SK-N-DZ (cell line): ENCODE measurements at places on chromosomes 5 and 9.

GRCh38 chr9:82410306-82410705 lies 421.7 kb downstream of the SPATA31D1 start:
- peak; percentile 36 for DNase-seq

DNA sequence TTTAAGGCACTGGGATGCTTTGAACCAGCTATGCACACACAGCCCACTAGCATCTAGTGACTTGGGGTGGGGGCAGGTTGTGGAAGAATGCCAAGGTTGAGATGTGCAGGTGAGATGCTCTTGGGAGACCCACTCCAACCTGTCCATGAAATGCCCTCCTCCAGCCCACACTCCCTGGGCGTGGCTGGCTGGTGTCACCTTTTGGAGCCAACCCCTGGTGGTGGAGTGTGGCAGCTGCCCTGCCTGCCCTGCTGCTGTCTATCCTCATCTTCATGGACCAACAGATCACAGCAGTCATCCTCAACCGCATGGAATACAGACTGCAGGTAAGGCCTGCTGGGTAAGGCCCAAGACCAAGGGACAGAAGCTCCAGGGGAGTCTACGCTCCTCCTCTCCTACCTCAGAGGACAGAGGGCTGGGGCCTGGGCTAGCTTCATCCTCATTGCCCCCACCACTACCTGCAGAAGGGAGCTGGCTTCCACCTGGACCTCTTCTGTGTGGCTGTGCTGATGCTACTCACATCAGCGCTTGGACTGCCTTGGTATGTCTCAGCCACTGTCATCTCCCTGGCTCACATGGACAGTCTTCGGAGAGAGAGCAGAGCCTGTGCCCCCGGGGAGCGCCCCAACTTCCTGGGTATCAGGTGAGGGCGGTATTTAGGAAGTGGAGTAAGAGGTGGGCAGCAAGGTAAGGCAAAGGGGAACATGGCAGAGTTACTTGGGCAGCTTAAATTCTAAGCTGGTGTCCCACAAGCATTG lies 7.4 kb downstream of the SLC4A9 start:
- DNase-seq, result no peak

- no peak for DNase-seq
Measured at GRCh38 chr9:121975801-121976277, 117.3 kb downstream of the TTLL11 start.

- no peak for DNase-seq
Measured at GRCh38 chr9:38724754-38725153, 4.8 kb upstream of the FAM240B start.

- no peak for DNase-seq
Measured at GRCh38 chr5:40623480-40624420, 56.0 kb upstream of the PTGER4 start.

- no peak for DNase-seq
Measured at GRCh38 chr5:9553561-9553960, 7.7 kb upstream of the SEMA5A start.

- DNase-seq, result no peak
Measured at GRCh38 chr5:60779466-60779865, 64.6 kb downstream of the ELOVL7 start.

- no peak for DNase-seq
Measured at GRCh38 chr5:118802335-118802734, 186.0 kb downstream of the DTWD2 start.

DNA sequence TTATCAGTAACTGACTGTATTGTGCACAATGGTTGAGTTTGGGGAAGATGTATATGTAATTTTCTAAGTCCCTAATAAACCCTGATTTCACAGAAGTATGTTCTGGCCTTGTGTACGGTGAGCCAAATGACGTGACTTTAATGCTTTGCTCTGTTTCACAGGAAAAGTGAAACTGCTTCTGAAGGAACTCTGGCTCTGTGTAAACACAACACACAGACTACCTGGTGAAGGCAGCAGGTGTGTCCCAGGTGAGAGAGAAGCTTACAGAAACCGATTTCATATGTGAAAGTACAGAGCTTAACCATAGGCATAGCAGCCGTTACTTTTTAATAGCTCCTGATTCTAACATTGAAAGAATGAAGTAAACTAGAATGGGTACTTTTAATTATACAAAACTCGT lies 31.9 kb downstream of the ICE1 start:
- no peak for DNase-seq

DNA sequence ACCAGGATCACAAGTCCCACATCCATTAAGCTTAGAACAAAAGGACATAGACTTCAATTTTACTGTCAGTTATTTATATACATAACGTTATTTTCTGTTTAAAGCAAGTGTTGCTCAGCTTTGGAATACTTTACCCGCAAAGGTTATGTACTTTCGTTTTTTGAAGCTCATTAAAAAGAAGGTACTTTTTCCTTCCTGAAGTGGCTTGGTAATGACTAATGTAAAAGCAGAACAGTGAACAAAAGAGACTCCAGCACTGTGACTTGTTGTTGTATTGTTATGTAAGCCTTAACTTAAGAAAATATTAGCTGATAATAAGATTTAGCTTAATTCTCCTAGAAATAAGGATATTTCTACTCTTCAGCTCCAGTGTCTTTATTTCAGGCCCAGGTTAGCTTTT lies 97.3 kb upstream of the SLCO6A1 start:
- DNase-seq, result no peak

DNA sequence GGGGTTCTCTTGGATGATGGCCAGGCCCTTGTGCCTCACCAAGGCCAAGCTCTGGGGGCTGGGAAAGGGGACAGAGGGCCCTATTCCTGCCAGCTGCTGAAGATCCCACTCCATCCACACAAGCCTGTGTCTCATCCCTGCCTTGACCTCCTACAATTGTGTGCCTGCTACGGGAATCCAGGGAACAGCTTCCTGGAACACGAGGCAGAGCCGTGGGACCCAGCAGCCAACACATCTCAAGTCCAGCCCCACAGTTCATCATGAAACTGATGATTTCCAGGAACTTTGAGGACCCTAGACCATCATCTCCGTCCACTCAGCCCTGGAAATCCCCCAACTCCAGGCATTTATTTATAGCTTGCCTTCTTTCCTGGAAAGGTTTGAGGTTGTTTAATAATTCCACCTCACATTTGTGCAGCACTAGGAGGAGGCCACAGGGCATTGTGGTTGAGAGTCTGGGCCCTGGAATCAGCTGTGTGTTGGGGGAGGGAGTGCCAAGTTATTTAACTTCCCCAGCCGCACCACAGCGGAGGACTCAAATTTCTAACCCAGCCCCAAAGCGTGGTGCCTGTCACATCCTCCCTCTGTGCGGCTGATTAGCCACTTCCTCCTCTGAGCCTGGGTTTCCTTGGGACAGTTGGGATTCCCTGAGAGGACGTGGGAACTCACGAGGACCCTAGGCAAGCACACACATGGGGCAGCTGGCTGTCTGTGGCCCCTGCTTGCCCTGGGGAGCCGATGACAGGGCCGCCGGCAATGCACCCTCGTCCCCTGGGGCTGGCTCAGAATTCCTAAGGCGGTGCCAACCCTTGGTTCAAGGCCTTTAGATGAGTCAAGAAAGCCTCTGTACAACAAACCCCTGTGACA lies 58.2 kb upstream of the GGTA1 start:
- DNase-seq, result no peak

GRCh38 chr5:14748180-14748900 lies 83.8 kb downstream of the OTULIN start:
- DNase-seq, result no peak

DNA sequence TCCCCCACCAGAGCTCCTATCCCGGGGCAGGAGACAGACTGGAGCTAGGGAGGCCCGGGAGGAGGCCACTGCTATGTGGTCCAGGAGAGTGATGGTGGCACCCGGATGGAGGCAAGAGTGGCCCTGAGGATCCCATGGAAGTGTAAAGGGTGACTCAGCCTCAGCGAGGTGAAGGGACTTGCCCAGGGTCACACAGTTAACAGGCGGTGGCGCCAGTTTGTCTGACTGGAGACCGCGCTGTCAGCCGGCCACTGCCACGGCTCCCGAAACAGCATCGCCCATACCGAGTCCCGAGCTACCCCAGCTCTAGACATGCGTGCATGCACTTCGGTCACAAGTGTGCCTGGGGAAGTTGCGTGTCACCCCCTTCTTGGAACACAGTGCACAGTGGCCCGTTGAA lies 165.9 kb downstream of the GAPVD1 start:
- DNase-seq, result no peak

GRCh38 chr5:28390341-28390740 lies 1352.0 kb upstream of the CDH9 start:
- peak; percentile 27 for DNase-seq

DNA sequence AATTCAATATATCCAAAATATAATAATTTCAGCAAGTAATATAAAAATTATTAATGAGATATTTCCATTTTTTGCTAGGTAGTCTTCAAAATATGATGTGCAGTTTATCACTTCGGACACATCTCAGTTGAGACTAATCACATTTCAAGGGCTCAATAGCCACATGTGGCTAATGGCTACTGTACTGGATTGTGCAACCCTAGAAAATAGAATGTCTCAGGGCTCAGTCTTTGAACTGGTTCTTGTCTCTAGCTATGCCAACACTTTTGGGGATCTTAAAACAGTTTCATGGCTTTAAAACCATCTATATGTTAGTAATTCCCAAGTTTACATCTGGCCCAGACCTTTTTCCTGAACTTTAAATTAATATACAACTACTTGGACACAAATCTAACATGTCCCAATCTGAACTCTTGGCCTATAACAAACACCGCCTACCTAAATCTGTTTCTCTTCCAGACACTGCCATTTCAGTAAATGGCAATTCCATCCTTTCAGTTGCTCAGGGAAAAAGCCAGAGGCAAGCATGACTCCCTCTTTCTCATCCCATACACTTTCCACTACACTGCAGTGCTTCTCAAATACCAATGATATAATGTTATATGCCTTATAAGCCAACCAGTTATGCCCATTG lies 18.8 kb downstream of the PTAR1 start:
- no peak for DNase-seq

- DNase-seq, result no peak
Measured at GRCh38 chr5:6190838-6191237, 187.5 kb downstream of the MED10 start.
